ENCODE measurements at places on chromosomes 7 and 10.

GRCh38 chr7:41107330-41107937 is 595.5 kb downstream of the INHBA start:
- DNase-seq = no peak

- DNase-seq = no peak
Measured at GRCh38 chr10:77518241-77518909, 119.2 kb downstream of the KCNMA1 start.

- DNase-seq = no peak
Measured at GRCh38 chr7:151699928-151700319, 177.0 kb downstream of the PRKAG2 start.

DNA sequence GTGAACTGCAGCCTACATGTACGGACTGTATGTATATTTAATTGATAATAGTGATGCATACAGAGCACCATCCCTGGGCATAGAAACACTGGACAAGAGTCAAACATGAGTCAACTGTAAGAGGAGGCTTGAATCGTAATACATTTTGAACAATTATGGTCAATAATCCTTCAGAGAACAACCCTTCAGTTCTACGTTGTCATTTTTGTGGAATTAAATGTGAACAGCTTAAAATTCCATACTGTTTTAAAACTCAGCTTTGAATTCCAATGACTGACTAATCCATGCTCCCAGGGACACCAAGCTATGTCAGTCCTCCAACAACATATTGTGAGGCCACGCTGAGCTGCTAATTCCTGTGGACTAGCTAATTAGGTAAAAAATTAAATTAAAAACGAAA is 41.5 kb upstream of the KMT2E start:
- DNase-seq = no peak

DNA sequence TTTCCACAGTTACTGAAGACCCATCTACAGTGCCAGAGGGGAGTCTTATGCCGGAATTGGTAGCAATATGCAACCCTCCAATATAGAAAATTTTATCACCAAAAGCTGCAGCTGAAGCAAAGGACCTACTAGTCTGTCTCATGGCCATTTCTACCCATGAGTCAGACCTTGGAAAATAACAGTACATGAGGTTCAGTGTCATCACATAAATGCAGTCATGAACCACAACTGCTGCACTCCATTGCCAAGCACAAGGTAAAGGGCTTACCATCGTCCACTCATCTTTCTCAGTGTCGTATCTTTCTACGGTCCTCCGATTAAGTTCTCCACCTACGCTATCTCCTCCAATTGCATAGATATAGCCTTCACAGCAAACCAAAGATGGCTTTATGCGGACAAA is 21.8 kb downstream of the KBTBD2 start:
- no peak for DNase-seq

GRCh38 chr10:4683137-4683536 is 142.9 kb upstream of the AKR1E2 start:
- DNase-seq = no peak

GRCh38 chr10:124657806-124658205 is 86.4 kb downstream of the FAM53B start:
- DNase-seq = no peak

DNA sequence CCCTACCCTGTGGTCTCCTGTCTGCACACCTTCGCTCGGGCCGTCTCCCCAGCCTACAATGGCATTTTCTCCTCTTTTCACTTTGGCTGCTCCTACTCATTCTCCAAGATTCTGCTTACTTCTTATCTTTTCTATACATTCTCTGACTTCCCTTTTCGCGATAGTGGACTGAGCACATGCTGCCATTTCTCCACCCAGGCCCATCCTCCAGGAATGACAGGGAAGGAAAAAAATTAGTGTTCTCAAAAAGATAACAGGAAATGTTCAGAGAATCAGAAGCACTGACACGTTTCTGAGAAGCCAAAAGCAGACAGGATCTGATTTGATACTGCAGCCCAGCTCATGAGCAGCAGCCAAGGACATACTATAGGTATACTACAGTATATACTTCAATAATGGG is 6.4 kb upstream of the ANXA11 start:
- DNase-seq = no peak

DNA sequence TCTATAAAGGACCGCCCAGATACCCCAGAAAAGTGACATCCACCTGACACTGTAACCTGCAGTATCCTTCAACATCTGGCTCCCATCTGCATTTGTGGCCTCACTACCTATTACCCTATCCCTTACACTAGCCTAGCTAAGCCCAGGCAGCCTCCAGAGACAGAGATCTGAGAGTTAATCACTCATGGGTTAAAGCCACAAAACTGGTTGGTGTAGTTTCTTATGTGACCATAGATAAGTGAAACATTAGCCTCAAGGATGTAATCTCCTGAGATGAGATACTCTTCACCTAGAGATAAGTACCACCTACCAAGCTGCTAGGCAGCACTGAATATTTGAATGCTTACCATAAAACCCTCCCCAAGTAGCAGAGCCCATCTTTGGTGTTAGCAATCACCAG is 35.4 kb downstream of the CTTNBP2 start:
- DNase-seq = no peak

DNA sequence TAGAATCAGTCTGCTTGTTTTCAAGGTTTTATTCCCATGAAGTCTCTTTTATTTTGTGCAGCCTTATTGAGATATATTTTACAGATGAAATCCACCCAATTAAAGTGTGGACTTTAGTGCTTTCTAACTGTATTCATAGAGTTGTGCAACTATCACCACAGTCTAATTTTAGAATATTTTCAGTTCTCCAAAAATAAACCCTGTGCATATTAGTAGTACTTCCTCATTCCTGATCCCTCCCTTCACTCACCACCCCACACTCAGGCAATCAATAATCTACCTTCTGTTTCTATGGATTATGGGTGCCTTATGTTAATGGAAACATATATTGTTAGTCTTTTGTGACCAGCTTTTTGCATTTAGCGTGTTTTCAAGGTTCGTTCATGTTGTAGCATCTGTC is 185.7 kb upstream of the TMEM72 start:
- no peak for DNase-seq

- no peak for DNase-seq
Measured at GRCh38 chr10:16777473-16778370, 39.5 kb downstream of the RSU1 start.

DNA sequence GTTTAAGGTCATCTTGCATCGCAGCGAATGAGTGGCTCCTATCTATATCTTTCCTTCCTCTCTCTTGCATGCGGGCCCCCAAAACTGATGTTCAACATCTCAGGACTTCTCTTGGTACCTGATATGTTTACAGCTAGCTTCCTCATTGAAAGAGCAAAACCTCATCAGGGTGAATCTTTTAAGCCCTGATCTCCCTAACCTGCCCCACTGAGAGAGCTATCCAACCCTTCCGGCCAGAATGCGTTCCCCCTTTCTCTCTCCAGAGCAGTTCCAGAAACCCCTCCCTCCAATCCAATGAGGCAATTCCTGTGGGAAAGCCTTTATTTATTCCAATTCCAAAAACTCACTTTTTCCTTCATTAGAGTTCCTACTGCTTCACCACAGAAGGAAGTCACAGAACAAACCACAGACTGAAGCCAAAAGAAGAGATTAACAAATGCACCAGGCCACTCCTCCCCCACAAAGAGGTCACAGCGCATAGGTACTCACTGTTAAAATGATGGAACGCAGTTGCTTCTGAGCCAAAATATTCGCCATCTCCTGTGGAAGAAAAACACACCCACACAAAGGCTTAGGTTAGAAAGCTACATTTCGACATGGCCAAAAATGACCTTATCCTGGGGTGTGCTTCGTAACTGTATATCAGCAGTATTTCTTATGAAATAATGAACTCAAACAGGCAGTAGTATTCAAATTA is 232.4 kb downstream of the ELMO1 start:
- DNase-seq = no peak

Data from stimulated activated CD8-positive, alpha-beta memory T cell treated with anti-CD3 and anti-CD28 coated beads, Interleukin-4, amount 100 ng/mL, for 1 hour (primary cell).